ENCODE measurements at places on chromosomes 3 and 15. TPM values are rescaled to one million over a fixed set of nuclear protein-coding genes. Genes with fewer than 3 reads are reported as not detected.

The IL17RE gene
- total RNA-seq = 82.9 TPM

The GJD2 gene
- total RNA-seq = not detected

The TAGLN3 gene
- total RNA-seq = not detected

The OR5H6 gene
- total RNA-seq = not detected

The TYRO3 gene
- 118 TPM for total RNA-seq

The NCKIPSD gene
- 30.2 TPM for total RNA-seq

The ACOX2 gene
- 9.5 TPM for total RNA-seq

The GOLGA8R gene
- not detected for total RNA-seq

The CFAP100 gene
- not detected for total RNA-seq

The AP2M1 gene
- total RNA-seq = 202 TPM

The SNTN gene
- total RNA-seq = not detected

DNA sequence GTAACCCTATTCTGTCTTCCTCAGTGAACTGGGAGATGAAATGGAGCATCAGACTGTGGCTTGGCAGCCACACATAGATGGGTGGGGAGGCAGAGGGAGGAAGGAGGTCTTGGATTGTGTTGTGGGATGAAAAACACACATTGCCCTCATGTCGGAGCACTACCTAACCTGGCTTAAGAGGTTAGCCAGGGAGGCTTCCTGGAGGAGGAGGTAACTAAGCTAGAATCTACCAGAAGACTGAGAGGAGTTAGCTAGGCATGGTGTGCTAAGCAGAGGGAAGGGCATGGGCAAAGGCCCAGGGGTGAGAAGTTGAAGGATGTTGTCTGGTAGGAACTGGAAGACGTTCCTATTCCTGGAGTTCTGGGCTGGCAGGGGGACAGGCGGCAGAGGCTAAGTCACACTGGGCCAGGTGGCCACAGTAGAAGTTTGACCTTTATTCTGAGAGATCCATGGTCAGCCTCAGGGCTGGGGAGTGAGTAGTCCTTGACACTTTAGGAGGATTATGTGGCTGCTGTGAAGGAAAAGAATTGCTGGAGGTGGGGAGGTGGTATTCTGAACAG lies 7.7 kb upstream of the PRKCD start:
- no peak for DNase-seq

DNA sequence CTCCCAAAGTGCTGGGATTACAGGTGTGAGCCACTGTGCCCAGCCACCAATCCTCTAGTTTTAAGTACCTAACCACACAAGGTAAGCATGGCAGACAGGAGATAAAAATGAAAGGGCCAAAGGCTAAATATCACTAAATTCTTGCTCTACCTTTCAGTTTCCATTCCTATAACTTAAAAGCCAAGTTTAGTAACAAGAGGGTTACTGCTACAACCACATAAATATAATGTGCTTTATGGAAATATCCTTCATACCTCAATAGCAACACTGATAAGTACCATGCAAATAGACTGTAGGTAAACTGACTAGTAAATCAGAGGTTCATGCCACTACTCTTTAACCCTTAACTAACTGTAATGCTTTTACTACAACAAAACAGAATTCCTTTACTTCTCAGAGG lies 38.7 kb upstream of the MUC13 start:
- no peak for DNase-seq

DNA sequence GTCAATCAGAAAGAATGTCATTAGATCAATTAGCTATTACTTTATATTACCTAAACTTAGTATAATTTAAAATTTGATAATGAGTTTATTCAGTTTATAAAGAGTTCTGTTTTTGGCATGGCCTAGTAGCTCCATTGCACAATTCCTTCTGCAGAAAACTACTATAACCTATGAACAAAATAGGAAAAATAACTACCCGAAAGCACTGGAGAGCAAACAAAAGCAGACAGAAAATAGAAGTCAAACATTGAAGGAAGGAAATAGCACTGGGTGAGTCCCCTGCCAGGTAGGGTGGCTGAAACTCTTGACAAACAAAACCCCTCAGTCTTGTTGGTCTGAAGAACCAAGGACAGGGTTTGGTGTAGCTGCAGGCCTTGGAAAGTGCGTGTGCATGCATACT lies 37.5 kb downstream of the CMC1 start:
- DNase-seq = no peak

GRCh38 chr3:32200490-32200889 lies 38.0 kb upstream of the CMTM8 start:
- DNase-seq = no peak

DNA sequence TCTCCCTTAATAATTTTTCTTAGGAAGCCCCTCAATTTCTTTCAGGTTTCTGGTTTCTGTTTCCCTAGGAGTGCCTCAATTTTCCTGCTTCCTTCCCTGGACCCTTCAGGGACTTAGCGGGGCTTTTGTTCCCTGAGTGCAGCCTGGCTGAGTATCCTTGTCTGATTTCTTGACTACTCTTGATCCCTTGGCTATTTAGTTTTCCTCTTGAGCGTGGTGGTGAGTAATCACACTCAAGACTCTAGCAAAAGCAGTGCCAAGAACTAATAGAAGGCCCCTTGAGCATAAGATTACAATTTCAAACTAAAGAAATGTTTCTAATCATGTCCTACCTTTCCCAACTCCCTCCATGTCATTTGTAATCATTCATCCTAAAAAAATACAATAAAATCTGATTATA lies 94.3 kb upstream of the C3orf80 start:
- DNase-seq = no peak

DNA sequence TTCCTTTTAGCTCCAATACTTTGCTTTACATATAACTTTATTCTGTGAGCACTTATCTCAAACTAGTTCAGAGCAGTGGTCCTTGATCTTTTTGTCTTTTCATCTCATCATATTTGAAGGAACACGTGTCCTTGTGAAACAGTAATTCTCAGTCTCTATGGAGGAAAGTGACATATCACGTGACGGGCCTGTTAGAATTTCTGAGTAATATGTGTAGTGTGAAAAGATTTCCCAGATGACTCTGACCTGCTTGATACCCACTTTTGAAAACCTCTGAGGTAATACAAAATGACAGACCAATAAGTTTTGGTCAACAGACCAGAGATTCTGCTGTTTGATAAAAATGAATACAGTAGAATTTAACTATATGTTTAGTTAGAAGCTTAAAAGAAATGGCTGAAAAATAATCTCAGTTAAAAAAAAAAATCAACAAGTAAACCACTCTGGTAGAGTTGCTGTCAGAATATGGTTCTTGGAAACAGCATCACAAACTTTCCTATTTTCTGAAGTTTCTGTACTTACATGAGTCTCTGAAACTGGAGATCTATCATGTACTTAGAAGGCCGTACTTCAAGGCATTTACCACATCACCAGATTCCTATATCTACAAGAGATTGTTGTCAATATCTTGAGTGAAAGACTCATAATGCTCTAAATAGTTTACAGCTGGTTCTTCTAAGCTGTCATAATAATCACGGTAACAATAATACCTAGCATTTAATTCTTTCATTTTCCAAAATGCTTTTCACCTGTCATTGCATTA lies 590.2 kb upstream of the TBL1XR1 start:
- DNase-seq = no peak

GRCh38 chr15:74976159-74976558 lies 19.2 kb upstream of the SCAMP5 start:
- no peak for DNase-seq

GRCh38 chr3:169394316-169394715 lies 269.2 kb downstream of the MECOM start:
- DNase-seq = no peak

- DNase-seq = peak; percentile 59
Observed at GRCh38 chr15:43204016-43204901, 16.6 kb downstream of the EPB42 start.

DNA sequence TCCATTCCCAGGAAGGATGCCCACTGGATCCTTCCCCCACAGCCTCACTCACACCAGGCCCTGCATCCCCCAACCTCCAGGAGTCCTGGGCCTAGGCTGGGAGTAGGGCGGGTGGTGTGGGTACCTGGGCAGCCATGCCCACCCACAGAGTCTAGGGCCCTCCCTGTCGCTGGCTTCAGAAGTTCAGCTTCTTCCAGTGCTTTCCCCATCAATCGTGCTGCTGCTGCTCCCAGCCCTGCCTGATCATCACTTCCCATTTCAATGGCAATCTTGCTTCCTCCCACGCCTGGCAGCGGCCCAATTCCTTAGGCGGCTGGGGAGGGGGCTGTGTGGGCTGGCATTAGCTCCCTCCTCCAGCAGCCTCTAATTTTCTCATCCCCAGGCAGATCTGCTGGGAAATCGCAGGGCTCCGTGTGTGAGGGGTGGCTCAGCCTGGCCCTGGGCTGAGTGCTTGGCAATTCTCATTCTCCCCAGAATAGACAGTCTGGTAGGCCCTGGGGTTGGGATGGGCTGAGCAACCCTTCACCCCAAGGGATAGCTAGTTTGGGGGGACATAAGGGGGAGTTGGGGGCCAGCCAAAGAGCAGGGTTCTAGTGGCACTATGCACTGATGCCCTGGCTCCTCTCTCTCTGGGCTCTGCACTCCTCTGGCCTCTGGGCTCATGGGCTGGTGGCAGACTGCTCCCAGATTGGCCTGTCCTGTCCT lies 66.4 kb downstream of the SCN5A start:
- DNase-seq = no peak

DNA sequence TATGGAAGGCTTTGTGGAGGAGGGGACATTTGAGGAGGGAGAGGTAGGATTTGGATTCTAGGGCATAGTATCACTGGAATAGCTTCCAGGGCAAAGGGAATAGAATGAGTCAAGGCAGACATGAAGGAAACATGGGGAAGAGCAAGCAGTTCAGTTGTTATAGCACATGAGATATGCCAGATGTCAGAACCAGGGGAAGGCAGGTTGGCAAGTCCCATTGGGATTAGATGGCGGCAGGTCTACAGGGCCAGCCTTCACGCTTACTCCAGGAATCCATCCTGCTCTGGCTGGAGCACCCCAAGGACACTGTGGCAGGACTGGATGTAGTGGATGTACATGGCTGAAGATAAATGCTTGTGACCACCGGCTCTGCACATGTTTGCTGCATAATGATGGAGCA lies 120.4 kb upstream of the ST8SIA2 start:
- DNase-seq = no peak

DNA sequence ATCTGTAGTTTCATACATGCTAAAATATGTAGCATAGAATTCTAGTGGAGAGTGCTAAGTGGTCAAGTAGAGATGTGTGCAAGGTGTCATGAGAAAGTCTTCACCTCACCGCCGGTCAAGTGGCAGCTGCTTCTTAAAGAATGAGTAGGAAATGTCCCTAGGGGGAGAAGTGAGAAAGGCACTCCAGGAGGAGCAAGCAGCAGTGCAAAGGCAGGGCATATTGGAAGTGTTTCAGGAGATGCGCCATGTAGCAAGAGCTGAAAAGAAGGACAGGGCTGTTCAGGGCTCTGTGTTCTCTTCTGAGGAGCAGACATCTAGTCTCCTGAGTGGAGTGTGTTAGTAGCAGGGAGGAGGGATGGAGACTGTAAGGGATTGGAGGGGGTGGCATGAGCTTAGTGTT lies 312.4 kb upstream of the SEMA6D start:
- no peak for DNase-seq

- no peak for DNase-seq
Observed at GRCh38 chr15:48722764-48723661, 77.5 kb upstream of the FBN1 start.

DNA sequence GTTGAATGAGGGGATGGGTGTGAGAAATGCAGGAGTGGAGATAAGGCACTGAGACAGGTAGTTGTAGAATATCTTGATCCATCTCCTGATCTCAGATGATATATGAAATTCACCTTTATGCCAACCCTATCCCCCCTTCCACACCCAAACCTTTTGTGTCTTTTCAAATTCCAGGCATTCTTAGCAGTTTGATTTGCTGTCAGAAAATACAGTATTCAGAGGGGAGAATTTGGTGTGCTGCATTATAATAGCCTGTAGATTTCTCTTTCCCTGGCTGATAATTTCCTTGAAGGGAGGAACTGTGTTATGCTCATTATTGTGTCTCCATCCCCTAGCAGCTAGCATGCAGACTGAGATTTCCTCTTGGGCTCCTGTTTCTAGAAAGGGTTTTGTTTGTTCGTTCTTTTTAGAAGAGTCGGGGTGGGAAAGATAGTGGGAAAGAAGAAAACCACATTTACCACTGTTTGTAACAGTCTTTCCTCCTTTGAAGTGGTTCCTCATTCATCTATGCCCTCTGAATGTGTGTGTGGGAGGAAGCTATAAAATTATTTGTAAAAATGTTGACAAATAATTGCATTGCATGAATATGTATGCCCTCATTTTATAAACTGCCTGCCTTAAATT lies 373.4 kb downstream of the DIPK2A start:
- DNase-seq = no peak

DNA sequence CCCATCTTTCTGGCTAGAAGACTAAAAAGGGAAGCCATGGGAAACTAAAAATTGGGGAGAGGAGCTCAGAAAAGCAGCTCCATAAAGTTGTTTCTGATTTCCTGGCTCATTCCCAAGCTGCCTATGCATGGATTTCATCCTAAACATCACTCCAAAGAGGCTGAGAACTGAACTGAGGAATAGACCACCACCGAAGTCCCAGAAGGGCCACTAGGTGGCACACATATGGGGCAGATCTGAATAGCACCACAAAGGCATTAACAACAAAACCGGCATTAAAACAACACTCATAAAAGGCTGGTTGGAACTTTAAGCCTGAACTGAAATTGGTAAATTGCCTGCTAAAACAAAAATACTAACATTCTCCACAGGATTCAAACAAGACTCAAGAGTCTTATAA lies 106.3 kb downstream of the PLD1 start:
- DNase-seq = peak; percentile 42

GRCh38 chr3:59422312-59422711 lies 372.5 kb upstream of the CFAP20DC start:
- DNase-seq = no peak

- no peak for DNase-seq
Observed at GRCh38 chr15:40755812-40756208, 756 bp upstream of the RMDN3 start.

DNA sequence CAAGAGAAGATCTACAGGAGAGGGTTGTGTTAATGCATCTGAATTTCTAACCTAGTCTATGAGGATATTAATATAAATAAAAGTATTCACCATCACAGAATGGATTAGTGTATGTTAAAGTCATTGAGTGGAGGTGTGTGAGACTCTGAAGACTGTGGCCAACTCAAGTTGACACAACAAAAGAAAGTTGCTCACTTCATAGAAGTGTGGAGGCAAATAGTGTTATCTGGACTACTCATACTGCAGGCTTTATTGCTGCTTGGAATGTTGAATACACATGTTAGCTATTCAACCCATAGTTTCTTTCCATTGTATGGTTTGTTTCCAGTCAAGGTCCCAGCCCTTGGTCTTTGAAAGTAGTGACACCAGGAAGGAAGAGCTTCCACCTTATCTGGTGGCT lies 38.0 kb upstream of the TPRG1 start:
- DNase-seq = peak; percentile 37

DNA sequence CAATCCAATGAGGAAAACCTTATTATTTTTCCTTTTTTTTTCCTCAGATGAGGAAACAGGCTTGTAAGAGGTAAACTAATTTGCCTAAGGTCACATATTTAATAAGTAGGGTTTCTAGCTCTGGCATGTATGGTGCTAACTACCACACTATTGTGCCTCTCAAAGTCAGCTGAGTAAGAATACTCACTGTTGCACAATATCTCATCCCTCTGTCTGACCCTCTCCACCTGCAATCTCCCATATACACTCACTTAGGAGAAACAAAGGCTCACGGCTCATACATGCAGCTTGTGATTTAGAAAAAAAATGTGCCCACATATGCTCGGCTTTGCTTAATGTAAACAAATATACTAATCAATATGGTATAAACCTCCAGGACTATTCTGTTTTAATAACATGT lies 10.4 kb upstream of the ARIH1 start:
- no peak for DNase-seq

Data from Caco-2 (cell line).